ENCODE measurements at places on chromosomes 6 and 20.

- no peak for DNase-seq
Observed at GRCh38 chr6:46573140-46573539, 79.5 kb downstream of the CYP39A1 start.

DNA sequence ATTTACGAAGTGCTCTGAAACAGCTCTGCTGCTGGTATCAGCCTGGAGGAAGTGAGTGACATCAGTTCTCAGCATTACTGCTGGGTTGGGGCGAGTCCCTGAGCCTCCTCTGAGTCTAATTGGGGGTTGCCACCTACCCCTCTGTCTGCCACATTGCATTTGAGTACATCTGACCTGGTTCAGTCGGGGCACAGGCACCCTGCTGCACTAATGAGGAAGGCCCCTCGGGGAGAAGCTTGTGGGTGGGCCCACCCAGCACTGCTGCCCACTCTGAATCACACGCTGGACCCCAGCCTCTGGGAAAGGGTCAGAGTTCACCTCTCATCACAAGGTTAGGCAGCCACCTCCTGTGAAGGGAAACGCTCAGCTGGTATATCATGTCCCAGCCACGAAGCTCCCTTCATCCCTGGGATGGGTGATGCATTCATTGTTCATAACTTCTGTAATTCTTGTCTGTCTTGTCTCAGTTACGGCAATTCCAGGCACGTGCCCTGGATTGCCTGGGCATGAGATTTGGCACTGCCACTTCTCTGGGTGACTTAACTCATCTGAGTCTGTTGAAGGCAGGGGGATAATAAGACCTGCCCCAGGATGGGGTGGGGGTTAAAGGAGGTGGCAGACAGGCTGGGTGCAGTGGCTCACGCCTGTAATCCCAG is 13.3 kb downstream of the DNMT3B start:
- no peak for DNase-seq

GRCh38 chr6:19841181-19841580 is 4.0 kb downstream of the ID4 start:
- DNase-seq: no peak

DNA sequence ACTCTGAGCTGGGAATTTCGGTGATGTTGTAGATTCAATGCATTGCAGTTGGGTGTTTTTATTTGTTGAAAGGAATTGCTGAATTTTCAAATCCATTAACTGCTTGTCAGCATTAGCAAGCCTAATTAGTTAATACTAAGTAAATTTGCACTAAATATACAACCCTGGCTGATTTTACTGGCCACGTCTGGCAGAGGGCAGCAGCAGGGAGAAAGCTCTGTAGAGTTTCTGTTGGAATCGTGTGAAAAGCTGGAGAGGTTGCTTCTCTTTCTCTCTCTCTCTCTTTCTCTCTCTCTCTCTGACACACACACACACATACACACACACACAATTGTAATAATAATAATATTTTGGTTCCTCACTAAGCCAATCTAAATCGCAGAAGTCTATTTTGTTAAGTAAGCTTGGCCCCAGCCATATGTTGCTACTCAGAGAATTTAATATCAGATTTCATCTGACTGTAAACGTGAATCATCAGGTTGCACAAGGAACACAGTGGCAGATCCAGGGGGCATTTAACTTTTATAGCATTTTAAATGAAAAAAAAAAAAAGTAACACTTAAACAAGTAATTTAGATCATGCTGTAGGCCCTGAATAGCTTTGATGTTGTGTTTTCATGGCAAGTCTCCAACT is 289.5 kb downstream of the ESR1 start:
- no peak for DNase-seq

DNA sequence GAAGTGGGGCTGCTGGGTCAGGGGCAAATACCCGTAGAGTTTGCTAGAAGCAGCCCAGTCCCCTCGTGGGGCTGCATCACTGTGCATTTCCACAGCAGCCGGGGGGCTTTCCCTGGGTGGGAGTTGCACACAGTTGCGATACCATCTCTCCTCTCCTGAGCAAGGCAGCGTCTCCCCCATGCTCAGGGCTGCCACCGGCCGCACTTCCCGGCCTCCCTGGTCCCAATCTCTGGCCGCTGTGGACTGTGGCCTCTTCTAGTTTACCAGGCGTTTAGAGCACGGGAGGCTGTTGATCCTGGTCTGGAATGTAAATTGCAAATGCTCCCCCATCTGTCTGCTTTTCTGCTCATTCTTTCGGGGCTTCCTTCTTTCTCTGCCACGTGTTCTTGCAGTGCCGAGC is 31.1 kb downstream of the OSBPL2 start:
- no peak for DNase-seq

- no peak for DNase-seq
Observed at GRCh38 chr6:37053683-37054082, 48.2 kb downstream of the FGD2 start.

DNA sequence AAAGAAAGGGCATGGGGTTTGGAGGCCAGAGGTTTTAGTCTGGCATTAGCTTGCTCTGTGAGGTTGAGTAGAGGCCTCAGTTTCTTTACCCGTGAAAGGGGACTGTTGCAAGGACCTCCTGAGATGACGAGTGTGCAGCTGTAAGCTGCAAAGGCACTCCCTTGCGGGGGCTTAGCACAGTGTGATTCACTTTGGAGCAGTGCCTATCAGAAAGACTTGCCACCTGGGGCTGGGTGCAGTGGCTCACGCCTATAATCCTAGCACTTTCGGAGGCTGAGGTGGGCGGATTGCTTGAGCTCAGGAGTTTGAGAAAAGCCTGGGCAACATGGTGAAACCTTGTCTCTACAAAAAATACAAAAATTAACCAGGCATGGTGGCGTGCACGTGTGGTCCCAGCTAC is 7.5 kb upstream of the BAK1 start:
- DNase-seq: no peak

DNA sequence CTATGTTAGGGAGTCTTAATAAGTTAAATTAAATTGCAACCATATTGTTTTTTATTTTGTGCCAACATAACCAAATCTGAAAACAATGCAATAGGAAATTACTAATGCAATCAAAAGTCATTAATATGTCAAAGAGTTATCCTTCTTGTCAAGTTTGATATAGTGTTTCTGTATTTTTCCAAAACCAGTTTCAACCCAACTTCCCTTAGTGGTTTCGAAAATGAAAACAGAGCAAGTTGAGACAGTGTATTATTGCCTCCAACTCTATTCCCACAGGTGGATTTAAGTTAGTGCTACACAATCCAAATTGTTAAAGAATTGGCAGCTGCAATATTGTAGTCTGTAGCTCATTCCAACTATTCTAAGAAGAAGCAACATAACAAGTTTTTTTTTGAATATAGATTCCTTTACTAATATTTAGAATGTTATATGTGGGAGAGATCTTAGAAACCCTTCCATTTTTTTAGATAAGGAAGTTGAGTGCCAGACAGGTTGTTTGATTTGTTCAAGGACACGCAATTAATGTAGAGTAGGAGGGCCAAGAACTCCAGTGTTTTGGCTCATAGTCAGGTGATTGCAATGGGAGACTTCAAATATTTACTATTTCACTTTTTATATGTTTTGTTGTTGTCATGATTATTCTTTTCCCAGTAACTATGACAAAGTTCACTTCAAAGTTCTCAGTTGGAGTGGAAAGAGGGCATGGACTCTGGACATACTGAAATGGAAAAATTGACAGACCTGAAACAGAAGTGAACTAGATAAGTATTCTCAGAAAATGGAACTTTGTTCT is 282.4 kb upstream of the HSF2 start:
- DNase-seq: no peak

DNA sequence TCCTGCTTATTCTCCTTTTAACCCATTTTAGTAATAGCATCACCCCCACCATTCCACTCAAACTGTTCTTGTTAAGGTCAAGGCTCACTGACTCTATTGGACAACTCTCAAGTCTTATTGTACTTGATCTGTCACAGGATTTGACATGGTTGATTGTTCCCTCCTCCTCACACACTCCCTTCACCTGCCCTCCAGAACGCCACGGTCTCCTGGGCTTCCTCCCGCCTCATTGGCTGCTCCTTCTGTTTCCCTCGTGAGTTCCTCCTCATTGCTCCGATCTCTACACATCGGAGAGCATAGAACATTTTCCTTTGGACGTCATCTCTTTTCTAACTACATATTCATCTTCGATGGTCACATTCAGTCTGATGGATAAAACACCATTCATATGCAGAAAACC is 55.1 kb downstream of the STMND1 start:
- DNase-seq: no peak

DNA sequence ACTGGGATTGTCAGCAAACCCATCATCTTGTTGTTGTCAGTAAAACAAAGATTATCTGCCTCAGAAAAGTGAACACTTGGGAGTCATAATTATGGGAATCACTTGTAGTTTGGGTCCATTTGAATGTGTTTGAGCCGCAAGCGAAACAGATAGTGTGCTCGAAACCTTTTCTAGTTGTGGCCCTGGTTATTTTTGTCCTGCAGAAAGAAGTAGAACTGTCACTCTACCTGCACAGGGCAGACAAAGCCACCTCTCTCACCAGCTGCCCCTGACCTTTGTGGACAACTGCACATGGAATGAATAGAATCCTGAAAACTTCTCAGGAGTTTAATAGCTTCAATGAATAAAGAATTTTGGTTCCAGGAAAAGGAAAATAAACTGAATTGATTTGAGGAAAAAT is 156.1 kb upstream of the CHD6 start:
- DNase-seq: no peak

DNA sequence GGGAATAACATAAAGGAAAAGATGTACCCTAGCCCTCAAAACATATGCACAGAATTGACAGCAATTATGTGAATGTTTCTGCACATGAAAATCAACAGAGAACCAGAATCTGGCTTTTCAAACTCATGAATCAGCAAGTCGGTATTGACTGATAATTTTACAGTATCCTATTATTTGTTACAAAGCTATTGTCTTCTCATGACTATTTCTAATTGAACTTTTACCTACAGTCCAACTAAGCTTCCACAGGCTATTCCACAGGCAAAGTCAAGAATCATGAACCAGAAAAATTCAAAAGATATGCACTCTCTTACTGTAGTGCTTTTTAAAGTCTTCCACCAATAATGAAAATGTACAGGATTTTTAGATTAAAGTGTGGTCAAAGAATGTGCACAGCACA is 49.1 kb upstream of the DST start:
- no peak for DNase-seq

DNA sequence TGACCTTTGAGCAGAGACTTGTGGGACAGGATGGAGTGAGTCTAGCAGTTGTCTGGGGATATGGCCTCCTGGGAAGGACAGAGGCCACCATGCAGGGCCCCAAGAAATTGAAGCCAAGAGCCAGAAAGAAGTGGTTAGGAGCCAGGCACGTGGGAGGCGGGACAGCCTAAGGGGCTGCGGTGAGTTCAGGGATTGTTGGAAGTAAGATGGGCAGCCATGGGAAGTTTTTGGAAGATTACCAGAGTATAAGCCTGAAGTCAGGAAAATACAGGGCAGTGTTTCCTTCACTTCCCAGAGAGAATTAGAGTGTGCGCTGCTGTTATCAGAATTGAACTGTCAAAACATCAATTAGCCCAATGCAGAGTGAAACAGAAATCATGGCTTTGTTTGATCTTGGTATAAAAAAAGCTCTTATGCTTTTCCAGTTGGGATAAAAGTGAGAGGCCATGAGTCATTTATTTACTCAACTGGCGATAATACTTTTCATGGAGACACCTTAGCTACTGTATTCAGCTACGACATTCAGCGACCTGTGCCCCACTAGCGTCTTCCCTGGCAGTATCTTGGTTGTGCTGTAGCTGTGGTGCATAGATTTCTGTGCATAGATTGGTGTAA is 66.9 kb downstream of the PHACTR2 start:
- no peak for DNase-seq

DNA sequence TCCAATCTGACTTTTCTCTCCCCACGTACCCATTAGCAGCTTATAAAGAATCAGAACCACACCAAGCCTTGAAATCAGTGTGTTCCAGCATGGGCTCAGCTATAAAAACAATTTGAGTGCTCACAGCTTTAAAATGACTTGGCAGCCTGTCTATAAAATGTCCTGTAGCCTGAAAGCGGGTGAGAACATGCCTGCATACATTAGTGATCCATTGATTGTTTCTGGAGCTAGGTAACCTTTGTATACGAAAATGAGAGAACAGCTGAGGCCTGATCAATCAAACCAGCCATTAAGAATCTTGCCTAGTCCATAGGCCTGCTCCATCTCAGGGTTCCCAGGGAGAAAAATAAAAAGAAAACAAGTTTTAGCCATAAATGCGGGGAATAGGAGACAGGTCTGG is 245.8 kb upstream of the SULF2 start:
- DNase-seq: no peak

GRCh38 chr6:90039911-90040310 is 145.6 kb downstream of the GJA10 start:
- no peak for DNase-seq

DNA sequence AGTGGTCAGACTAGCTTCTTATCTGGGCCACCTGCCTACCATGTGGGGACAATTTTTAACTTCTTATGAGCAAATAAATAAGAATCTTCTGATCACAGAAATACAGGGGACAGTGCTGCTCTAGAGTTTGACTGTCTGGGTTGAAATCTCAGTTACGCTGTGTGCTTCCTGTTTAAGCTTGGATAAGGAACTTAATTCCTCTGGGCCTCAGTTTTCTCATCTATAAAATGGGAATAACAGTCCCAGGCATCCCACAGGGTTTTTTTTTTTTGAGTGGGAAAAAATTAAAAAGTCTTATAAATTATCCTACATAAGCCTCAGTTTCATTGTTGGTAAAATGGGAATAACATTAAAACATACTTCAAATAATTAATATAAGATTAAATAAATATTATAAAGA is 340.9 kb downstream of the ESR1 start:
- DNase-seq: no peak

DNA sequence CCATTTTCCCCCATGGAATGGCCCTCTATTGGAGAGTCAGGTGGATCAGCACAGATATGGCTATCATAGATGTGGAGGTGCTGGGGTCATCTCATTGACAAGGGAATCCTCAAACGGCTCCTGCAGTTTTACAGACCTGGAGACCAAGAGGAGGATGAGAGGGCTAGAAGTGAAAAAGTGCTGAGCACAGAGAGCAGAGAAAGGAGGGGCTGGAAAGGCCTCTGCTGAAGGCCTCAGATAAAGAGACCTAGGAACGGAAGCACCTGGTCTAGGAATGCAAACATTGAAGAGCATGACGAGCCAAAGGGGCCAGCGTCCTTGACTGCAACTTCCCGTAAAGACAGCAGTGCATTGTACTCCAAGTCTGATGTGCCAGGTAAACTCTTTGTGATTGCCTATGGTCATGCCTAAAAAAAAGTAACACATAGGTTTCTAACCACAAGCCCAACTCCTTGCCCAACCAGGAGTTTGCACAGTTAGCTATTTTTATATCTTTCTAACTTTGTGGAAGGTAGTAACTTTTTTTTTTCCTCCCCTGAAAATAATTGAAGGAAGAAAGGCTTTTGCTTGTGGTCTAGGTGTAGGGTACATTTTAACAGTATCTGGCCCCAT is 15.2 kb downstream of the RSPH4A start:
- no peak for DNase-seq

GRCh38 chr20:1646975-1647431 is 10.6 kb downstream of the SIRPG start:
- peak; percentile 56 for DNase-seq

GRCh38 chr6:14721103-14721758 is 524.6 kb upstream of the JARID2 start:
- no peak for DNase-seq

- DNase-seq: peak; percentile 47
Observed at GRCh38 chr20:43507150-43508080, at the start of gene L3MBTL1. Gene L3MBTL1 (plus strand): TSS chr20:43507697. CDS start chr20:43513504, 5,807 bp downstream.

- no peak for DNase-seq
Observed at GRCh38 chr20:13034936-13035335, 26.2 kb downstream of the SPTLC3 start.

- no peak for DNase-seq
Observed at GRCh38 chr6:95693108-95693507, 115.8 kb downstream of the MANEA start.

Measured in stimulated activated CD8-positive, alpha-beta memory T cell treated with anti-CD3 and anti-CD28 coated beads, Interleukin-4, amount 100 ng/mL, for 48 hours (primary cell).